SHP77 (cell line): ENCODE measurements at places on chromosomes 2 and 18.

GRCh38 chr2:114515882-114516281 is 73.4 kb downstream of the DPP10 start:
- no peak for DNase-seq

DNA sequence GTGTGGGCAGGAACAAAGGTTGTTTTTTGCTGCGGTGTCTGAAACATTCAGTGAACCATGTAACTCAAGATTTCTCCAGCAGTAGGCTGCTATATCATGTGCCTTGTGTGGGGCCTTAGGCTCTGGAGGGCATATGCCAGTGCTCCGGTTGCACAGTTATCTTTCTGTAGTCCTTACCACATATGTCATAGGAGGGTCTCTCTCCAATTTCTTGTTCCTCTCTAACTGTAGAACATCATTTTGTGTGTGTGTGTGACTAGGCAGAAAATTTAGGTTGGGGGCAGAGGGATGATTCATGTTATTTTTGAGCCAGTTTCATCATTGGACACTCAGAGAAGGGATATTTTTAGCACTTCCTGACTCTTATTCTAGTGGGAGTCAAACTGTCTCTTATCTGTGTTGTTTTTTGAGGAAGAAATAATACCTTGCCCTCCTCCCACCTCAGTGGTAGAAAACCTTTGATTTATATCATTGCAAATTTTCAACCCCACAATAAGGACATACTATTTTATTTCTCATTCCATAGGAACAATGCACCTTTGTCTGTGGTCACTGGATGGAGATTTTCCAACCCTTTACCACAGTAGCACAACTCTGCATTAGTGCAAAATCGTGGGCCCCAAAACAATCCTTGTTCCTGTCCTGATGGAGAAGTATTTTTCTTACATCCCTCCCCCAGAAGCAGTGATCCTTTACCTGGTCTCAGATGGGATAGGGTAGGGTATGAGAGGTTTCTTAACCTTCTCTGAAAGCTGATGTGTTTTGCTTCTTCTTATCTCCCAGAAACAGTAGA is 113.9 kb downstream of the CCDC74A start:
- DNase-seq, result no peak

- DNase-seq, result no peak
Measured at GRCh38 chr2:47569658-47570475, 166.9 kb downstream of the MSH2 start.

- DNase-seq, result no peak
Measured at GRCh38 chr2:72155151-72155550, 7.5 kb upstream of the CYP26B1 start.

DNA sequence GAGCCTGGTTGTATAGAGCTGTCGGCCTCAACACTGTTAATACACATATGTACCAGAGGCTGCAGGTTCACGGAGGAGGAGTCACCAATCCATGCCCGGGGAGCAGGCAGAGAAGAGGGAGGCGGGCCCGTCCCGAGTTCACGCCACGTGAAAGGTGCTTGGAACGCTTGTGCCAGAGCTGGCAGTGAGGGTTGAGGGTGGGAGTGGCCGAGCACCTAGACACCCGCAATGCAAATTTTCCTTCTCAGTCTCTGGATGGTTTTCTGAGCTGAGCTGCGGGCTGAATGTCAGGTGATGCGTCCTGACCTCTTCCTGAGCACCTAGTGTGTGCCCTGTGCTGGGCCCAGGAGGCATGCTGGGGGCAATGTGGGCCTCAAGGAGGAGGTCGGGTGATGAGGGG is 52.2 kb downstream of the ODC1 start:
- DNase-seq, result no peak
